M059J (cell line): ENCODE measurements at places on chromosomes 2 and 18. TPM values are rescaled to one million over a fixed set of nuclear protein-coding genes. Genes with fewer than 3 reads are reported as not detected.

SOCS6 gene
- total RNA-seq: 20.4 and 28.8 TPM in 2 replicates

LMAN1 gene
- total RNA-seq: 229 and 276 TPM in 2 replicates

CD28 gene
- total RNA-seq: not detected in 2 replicates

COBLL1 gene
- 12.5 and 15.6 TPM in 2 replicates for total RNA-seq

ARHGAP15 gene
- total RNA-seq: not detected in 2 replicates

MYL12B gene
- total RNA-seq: 528 and 607 TPM in 2 replicates

PDCD1 gene
- total RNA-seq: not detected in 2 replicates

INHBB gene
- 0.94 and 0.96 TPM in 2 replicates for total RNA-seq

SIX2 gene
- total RNA-seq: 0.37 TPM in 1 of 2 replicates, not detected in the other
